ENCODE measurements at places on chromosomes 6 and 20.

DNA sequence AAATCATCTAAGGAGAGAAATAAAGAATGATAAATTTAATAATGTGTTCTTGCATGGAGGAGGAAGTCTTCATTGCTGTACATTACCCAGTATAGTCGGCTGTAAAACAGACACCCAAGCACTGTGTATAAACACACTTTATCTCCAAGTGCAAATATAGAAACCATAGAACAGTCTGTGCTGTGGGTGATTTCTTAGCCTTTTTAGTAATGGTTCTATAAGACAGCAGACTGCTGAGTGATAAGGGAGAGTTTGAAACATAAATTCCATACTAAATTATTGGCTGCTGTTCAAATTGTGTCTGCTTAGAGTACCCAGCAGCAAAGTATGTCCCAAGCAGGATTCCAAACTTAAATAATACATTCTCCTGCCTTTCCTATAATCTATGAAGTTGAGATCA, 4.6 kb downstream of the FILIP1 start:
- no peak for DNase-seq

GRCh38 chr20:48456366-48457192, 371.2 kb downstream of the PREX1 start:
- DNase-seq = no peak

GRCh38 chr20:35702824-35703695, 3.9 kb downstream of the ROMO1 start:
- no peak for DNase-seq

- no peak for DNase-seq
Measured at GRCh38 chr20:21503345-21503744, 10.5 kb downstream of the NKX2-2 start.

- no peak for DNase-seq
Measured at GRCh38 chr20:61857414-61857775, 208.3 kb downstream of the TAF4 start.

All from activated T-helper 1 cell treated with Interleukin-2 at 50 U/mL for 16 hours (primary cell).